ENCODE measurements at places on chromosomes 4 and X. TPM values are rescaled to one million over a fixed set of nuclear protein-coding genes. Genes with fewer than 3 reads are reported as not detected.

- no peak for DNase-seq
These were observed 220.6 kb downstream of the FBXO8 start for GRCh38 chr4:174062831-174063230.

GRCh38 chr4:70133473-70133872 lies 20.6 kb upstream of the PRR27 start:
- no peak for DNase-seq

DNA sequence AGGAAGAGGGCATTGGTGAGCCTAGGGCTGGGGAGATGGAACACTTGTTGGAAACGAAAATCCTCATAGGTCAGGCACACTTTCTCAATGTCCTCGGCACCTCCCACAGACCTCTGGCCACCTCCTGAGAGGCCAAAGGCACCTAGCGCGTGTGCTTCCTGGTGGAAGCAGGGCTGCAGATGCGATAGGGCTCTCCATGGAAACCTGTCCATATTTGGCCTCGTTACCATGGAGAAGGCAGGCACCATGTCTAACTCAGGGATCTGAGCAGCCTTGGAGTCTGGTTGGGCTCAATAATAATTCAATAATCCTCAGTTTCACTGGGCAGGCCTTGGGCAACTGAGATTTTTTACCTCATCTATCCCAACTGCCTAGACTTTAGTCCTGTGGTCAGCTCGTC lies 58.3 kb downstream of the RAI2 start:
- no peak for DNase-seq

- DNase-seq = no peak
These were observed 23.9 kb upstream of the PRDM8 start for GRCh38 chr4:80173401-80173800.

DNA sequence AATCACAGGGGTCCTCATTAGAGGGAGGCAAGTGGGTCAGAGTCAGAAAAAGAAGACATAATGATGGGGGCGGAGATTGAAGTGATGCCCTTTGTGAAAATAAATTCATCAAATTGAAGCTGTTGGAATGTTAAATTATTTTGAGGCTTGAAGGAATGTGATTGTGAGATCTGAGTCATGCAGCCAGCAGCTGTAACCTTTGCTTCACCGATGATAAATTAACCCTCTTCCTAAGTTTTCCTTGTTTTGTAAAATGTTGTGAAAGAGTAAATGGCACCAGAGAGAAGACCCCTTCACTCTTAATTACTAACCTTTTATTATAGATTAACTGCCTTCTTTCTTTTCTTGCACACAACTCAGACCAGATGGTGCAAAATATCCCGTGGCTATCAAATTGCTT lies 47.7 kb upstream of the FAM9A start:
- DNase-seq = no peak

GRCh38 chr4:14871676-14872430 lies 130.4 kb upstream of the CPEB2 start:
- DNase-seq = no peak

DNA sequence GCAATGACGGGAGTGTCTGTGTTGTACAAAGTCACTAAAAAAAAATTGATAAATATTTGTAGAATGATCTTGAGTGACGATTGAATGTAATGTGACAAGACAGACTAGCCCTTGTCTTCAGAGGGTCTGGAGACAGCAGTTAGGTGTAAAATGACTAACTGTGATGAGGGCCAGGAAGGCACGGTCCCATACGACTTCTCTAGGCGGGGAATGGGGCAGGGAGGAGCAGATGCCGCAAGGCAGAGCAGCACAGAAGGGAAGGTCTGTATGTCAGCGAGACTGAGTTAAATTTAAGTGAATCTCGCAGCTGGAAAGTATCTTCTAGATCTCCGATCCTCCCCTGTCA lies 405 bp downstream of the CENPE start:
- DNase-seq = no peak

GRCh38 chr4:131488772-131489171 lies 1660.3 kb upstream of the PCDH10 start:
- DNase-seq = no peak

GRCh38 chr4:5678977-5679376 lies 29.4 kb downstream of the EVC2 start:
- DNase-seq = no peak

GRCh38 chr4:162458051-162458450 lies 294.3 kb upstream of the FSTL5 start:
- no peak for DNase-seq

DNA sequence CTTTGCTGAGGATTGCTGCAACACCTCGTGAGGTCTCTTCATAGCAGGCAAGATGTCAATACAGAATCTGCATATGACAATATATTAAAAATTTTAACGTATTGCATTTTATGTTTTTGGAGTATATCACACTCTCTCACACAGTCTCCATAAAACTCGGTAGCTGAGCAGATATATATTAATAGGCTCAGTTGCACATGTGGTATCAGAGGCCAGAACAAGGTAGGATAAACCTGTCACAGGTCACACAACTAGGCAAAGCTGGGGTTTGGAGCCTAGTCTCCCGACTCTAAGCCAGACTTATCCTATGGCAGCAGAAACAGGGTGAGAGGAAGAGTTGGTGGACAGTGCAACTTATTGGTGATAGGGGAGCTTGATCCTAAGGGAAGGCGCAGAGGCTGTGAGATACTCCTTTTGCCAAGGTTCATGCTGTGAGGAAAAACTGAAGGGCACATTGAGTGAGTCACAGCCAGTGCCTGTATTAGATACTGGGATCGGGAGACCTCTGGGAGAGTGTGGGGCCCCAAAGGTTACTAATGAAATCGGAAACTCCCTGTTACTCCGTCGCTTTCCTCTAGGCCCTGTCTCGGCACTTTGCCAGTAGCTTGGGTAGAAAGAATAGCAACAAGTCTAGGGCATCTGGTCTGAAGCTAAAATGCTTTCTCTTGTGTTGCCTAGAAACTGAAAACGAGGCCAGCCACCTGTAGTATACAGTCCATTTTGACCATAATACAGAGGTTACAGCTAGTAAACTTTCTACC lies 195.7 kb downstream of the ARHGAP10 start:
- no peak for DNase-seq

GRCh38 chrX:4787971-4788370 lies 1074.5 kb upstream of the PRKX start:
- no peak for DNase-seq

DNA sequence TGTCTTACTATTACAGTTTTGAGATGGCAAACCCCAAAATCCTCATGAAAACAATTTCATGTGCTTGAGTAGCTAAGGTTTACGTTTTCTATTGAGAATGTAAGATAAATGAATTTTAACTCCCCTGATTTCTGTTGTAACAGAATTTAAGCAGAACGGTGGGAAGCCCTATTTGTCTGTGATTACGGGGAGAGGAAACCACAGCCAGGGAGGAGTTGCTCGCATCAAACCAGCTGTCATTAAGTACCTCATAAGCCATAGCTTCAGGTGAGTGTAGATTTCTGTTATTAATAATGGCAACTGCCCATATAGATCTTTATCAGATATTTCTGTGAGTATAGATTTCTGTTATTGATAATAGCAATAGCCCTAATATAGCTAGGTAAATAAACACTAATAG lies 44.2 kb upstream of the RHOH start:
- DNase-seq = no peak

- DNase-seq = no peak
These were observed 175.9 kb downstream of the AFAP1 start for GRCh38 chr4:7763788-7764187.

DNA sequence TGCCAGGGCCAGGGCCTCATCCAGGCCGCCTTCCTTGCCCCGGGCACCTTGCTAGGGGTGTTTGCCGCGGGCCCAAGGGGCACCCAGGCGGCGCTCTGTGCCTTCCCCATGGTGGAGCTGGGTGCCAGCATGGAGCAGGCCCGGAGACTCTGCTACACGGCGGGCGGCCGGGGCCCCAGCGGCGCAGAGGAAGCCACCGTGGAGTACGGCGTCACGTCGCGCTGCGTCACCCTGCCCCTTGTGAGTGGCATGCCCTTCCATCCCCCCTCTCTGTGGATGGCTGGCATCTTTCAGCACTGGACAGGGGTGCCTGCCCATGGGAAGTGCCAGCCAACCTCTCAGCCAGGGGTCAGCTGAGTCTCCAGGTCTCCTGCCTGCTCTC lies 3.6 kb downstream of the PLXNB3 start:
- no peak for DNase-seq

- DNase-seq = no peak
These were observed 269.4 kb downstream of the DCTD start for GRCh38 chr4:182647646-182648300.

GRCh38 chrX:44080083-44080482 lies 106.9 kb upstream of the NDP start:
- no peak for DNase-seq

- no peak for DNase-seq
These were observed 1.9 kb upstream of the MTTP start for GRCh38 chr4:99572527-99573240.

DNA sequence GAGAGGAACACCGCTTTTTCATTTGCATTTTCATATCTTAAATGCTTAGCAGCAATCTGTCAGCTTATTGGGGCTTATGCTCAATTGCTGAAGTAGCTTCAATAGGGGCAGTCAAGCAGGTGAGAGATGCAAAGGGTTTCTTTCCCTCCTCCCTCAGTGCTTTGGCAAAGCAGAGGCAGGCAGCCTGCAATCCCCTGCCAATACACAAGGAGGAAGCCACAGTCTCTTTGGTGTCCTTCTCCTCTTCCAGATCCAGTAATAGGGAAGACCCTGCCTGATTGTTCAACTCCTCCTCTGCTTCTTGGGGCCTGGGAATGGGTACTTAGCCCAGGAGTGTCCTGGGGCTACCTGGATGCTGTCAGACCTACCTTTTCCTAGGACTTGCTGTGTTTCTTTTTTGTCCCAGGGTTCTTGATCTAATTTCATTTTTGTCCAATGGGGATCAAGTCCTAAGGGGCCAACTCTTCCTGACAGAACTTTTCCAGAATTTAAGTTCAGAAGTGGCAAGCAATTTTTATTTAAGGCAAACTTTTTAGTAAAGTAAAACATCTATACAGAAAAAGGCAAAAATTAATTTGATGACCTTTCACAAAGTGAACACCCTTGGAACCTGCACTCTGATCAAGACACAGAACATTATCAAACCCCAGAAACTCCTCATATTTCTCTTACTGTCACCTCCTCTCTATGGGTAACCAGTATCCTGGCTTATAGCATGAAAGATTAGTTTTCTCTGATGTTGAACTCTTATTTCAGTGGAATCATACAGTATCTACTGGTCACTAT lies 260.3 kb downstream of the PPP3CA start:
- no peak for DNase-seq

GRCh38 chrX:37755025-37755424 lies 24.8 kb upstream of the CYBB start:
- DNase-seq = no peak

GRCh38 chr4:61068745-61069144 lies 131.4 kb upstream of the ADGRL3 start:
- no peak for DNase-seq

DNA sequence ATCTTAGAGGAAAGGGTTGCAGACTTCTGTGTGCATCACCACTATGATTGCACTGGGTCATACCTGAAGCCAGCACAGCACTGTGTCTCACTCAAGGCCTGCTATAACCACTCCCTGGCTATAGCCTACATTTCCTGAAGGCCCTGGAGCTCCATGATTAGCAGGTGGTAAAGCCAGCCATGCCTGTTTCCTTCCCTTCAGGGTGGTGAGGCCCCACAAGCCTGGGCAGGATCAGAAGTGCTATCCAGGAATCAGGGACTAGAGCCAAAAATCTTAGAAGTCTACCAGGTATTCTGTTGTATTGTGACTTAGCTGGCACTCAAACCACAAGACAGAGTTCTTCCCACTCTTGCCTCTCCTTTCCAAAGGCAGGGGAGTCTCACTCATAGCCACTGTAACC lies 734.6 kb downstream of the GLUD2 start:
- DNase-seq = no peak

- no peak for DNase-seq
These were observed 66.1 kb downstream of the BMP3 start for GRCh38 chr4:81096566-81096965.

DNA sequence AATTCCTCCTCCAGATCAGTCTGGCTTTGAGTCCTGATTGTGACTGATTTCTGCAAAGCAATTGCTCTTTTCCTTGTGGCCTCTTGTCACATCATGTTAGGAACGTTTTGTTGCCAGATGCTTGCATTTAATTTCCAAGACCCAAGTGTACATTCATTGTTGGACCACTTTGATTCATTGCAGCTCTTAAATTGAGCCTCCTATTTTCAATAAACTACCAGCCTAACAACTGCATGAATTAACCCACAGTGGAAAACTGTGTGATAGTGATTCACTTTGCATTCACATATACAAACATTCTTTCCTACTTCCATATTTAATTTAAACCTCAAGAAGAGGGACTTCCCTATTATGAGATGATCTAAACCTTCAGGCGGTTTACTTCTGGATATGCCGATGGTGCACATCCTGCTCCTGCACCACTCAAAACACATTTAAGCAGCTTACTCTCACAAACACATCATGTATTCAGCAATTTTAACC lies 118.4 kb downstream of the AFF1 start:
- DNase-seq = no peak

- no peak for DNase-seq
These were observed 82.8 kb upstream of the SLC4A4 start for GRCh38 chr4:71255976-71256375.

DNA sequence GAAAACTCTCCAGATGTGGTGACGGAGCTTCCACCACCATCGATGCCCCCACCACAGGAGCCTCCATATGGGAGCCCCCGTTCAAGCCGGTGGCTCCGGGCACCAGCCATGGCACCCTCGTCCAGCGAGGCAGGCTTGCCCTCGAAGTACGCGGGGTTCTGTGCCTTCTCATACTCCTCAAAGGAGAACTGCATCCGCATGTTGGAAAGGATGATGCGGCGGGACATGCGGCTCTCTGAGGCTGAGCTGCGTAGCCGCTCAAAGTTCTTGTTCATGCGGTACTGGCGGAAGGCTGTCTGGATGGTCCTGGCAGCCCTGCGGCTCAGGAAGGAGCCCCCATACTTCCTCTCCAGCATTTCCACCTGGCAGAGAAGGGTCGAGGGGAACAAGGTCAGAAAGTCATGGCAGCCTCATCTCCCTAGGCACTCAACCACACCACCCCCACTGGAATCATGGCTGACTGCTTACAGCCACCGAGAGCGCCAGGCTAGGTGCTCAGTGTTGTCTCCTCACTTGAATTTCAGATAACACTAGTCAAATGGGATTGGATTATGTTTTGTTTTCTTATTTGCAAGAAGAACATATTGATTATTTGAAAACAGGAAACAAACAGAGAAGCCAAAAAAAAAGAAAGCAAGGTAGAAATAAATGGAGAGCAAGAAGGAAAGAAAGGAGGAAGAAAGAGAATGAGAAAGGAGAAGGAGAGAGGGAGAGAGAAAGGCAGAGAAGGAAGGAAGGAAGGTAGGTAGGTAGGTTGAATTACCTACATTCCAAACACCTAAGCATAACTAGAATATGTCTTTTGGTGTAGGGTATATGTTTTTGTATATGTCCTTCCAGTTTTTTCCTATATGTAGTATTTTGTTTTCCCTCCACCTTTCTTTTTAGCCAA lies 26.6 kb downstream of the IQSEC2 start:
- DNase-seq = no peak

GRCh38 chr4:75338352-75338880 lies 175.8 kb downstream of the RCHY1 start:
- no peak for DNase-seq

GRCh38 chr4:88843067-88843685 lies 145.5 kb upstream of the NAP1L5 start:
- DNase-seq = no peak

Gene HSFX3
- total RNA-seq = not detected

Gene FAM184B
- 0.11 TPM for total RNA-seq

Gene POU4F2
- total RNA-seq = not detected

Gene GAGE12J
- not detected for total RNA-seq

Gene WDR44
- 25.4 TPM for total RNA-seq

Gene FABP2
- not detected for total RNA-seq

Gene NPY2R
- 1.3 TPM for total RNA-seq

Gene PNMA3
- total RNA-seq = 0.42 TPM

Gene FHDC1
- total RNA-seq = 7.1 TPM

Gene GYG2
- total RNA-seq = 5.8 TPM

Gene KLKB1
- total RNA-seq = 1.5 TPM

Gene ODAPH
- not detected for total RNA-seq

Data from urinary bladder (tissue), 4 donors.